Activated CD4-positive, alpha-beta memory T cell treated with anti-CD3 and anti-CD28 coated beads, Interleukin-2, amount 10 ng/mL, durations not matched to agents 7 days and 5 days (primary cell): ENCODE measurements at places on chromosomes 1 and 21. TPM values are rescaled to one million over a fixed set of nuclear protein-coding genes. Genes with fewer than 3 reads are reported as not detected.

GRCh38 chr1:240705579-240705978 lies 93.6 kb upstream of the GREM2 start:
- DNase-seq: no peak

GRCh38 chr1:23756676-23757075 lies 13.4 kb downstream of the ELOA start:
- DNase-seq: no peak

GRCh38 chr1:16621300-16621658 lies 7.9 kb upstream of the NBPF1 start:
- DNase-seq: no peak

- DNase-seq: no peak
Measured at GRCh38 chr1:70264839-70265238, 43.7 kb downstream of the SRSF11 start.

The SLC44A5 gene
- 0.98 TPM for total RNA-seq

The ADCY10 gene
- total RNA-seq: 0.13 TPM
